ENCODE measurements at places on chromosomes 13 and 19.
A peak's percentile ranks its signal among the peaks of the same experiment; 100 is the strongest.

- no peak for DNase-seq
Measured at GRCh38 chr19:1146412-1146699, 27.7 kb downstream of the SBNO2 start.

GRCh38 chr19:2636897-2637683, 65.4 kb downstream of the GNG7 start:
- peak; percentile 66 for DNase-seq

DNA sequence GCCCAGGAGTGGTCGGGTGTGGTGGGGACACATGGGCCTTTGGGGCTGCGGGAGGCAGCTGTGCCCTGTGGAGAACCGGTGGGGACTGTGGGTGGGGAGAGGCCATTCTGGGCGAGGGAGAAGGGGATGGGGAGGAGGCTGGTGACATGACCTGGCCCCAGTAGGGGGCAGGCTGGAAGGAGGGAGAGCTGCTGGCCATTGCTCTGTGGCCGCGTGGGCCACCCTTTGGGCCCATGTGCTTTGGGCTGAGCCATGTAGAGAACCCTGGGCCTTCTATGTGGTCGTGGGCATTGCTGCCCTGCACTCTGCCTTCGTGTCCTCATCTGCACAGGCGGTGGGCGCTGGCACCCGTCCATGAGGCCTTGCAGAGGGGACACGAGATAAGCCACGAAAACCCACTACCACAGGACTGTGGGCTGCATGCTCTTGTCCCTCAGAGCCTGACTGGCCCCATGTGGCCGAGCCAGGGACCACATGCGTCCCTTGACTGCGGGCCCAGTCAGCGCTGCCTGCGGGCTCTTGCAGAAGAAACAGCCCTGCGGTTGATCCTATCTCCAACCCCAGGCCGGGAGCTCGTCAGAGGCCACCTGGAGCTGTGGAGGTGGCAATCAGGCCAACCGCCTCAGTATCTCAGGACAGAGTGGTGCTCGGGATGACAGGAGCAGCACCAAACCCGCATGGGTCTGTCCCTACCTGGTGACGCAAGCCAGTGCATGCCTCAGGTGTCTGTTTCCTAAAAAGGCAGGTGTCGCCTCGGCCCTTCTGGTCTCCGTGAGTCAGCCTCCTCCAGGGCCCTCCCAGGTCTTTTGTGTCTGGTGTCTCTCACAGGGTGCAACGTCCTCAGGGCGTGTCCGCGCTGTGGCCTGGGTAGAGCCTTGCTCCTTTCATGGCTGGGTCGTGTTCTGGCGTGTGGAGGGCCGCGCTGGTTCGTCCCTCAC, 14.3 kb downstream of the FZR1 start:
- DNase-seq, result no peak

DNA sequence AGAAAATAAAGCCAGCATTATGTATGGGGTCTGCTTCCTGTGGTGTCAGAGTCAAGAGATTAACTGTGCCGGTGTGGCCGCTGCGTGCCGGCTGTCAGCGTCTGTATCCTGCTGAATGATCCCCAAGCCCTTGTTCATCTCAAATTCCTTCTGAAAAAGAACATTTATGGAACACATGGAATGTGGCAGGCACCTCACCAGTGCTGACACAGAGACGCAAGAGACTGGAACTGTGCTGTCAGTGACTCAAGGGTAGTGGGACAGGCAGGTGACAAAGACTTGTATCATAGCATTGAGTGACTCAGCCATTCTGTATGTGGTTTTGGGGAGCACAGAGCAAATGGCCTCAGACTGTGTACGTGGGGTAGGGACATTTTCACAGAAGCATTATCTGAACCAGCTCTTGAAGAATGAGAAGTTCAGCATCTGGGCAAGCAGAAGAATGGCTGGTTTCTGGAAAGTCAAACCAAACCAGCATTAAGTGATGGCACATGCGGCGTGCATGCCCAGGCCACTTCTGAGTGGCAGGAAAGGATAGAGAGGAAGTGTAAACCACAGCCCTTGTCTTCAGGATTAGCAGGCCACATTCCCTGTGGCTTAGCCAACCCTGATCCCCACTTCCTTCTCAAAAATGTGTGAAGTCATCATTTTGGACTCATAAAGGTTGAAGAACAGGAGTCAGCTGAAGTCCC, 54.0 kb upstream of the IRS2 start:
- DNase-seq, result peak; percentile 57

DNA sequence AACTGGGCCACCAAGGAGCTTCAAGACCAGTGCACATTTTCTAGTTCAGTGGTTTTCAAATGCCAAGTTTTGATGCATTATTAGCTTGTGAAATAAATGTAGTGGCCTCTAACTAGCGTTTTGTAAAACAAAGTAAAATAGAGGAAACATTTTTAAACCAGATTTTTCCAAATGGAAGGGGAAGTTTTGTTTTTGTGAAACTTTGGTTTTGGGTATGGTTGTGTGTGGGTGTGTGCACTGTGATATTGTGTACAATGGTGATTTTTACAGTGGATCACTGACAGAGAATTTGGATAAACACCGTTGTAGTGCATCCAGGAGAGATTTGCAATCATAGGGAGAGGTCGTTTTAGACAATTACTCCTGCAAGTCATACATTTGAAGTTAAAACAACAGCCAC, 108.9 kb downstream of the SLC7A1 start:
- DNase-seq, result no peak

DNA sequence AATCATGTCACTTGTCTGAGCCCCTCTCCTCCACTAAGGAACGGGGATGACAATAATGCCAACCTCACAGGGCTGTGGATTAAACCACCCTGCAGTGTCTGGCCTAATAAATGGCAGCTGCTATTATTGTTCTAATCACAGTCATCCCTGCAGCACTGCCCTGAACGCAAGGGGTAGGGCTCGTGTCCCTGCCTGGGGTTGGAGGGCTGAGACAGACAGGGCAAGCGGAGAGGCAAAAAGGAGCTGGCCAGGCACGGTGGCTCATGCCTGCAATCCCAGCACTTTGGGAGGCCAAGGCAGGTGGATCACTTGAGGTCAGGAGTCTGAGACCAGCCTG, 10.2 kb upstream of the KPTN start:
- DNase-seq, result no peak

DNA sequence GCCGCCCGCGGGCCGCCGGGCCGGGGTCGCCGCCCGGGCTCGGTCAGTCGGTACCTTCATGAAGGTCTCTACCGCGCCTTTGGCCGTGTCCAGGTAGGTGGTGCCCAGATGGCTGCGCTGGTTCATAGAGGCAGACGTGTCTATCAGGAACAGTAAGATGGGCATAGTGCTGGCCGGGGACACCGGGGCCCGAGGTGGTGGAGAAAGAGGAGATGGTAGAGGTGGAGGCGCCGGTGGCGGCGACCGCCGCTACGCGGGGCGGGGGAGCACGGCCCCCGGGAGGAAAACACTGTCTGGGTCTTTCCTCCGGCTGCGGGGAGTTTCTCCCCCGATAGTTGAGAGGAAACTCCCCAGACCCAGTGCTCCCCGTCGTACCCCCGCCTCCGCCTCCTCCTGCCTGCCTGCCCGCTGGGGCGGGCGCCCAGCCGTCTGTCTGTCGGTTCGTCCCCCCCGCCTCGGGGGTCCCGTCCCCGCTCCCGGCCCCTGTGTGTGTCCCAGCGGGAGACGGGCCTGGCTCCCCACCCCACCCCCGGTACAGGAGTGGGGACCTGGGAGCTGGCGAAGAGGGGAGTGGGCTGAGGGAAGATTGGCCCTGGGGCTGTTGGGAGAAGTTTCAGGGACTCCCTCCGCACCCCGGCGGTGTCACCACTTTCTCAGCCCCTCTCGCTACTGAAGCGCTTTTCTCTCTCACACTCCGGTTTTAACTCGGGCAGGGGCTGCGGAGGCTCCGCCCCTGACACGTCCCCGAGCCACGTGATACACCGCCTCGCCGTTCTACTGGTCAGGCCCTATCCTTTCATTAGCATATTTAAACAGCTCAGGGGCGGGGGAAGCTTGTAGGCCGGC, at the start of gene INTS6:
TSS of gene INTS6 (minus strand) at position 676 of the 846 bp plus-strand sequence. CDS start at position 165, 511 bp downstream.
- peak; percentile 100 for DNase-seq

DNA sequence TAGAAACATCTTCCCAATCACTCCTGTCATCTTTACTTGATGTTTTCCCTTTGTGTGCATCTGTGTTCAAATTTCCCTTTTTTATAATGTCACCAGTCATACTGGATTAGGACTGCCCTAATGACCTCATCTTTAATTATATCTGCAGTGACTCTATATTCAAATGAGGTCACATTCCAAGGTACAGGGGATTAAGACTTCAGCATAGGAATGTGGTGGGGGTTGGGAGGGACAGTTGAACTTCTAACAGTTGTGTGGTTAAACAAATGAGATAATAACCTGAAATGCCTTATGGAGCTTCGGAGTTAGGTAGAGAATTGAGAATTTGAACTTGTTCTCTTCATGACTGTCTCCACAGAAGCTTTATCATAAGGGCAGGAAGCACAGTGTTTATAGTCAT, 23.0 kb downstream of the PAN3 start:
- no peak for DNase-seq

DNA sequence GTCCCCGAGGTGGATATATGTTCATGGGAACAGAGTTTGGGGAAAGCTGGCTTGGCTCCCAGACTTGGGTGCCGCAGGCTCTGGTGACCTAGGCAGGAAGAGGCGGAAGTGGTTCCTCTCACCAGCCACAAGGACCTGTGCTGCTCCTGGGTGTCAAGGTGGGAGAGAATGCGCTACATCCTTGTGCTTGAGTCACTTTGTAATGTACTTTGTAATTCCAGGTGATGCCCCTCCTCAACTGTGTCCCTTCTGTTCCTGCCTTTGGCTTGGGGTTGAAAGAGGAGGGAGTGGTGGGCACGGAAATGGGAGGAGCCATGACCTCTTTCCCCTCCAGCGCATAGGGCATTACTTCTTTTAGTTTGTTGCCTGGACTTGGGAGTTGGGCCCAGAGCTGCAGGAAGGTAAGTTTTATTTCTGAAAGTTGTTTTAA, 10.9 kb downstream of the GARRE1 start:
- DNase-seq, result no peak

GRCh38 chr19:56966697-56967299, 126.3 kb upstream of the PEG3 start:
- DNase-seq, result no peak

- DNase-seq, result no peak
Measured at GRCh38 chr13:101417043-101417406, 717 bp upstream of the NALCN start.

DNA sequence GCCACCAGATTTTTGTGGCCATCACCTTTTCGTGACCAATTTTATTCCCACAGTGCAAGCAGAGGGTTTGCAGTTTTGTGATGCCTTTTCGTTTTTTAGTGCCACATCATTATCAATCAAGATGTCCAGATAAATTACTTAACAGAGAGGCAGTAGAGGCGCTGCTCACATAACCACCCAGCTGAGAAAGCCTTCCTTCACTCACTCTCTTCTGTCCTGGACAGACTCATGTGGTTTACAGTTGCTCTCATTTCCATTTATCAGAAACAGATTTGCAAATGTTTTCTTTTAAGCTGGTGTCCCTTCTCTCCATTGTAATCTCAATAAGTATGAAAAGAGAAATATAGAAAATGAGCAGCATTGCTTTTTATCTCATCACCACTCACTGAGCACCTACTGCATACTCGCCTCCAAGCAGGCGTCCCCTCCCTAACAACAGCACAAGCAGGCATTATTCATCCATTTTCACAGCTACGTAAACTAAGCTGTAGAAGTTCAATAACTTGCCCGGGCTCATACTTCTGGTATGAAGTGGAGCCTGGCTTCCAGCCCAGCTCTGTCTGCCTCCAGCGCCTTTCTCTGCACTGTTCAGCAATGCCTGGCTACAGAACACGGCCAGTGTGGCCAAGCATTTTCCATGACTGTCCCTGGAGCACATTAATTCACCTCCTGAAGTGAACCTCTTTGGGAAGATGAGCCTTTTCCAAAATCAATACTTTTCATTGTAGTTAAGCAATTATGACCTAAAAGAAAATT, 34.6 kb upstream of the KATNAL1 start:
- DNase-seq, result no peak

- no peak for DNase-seq
Measured at GRCh38 chr13:105643966-105644365, 891.5 kb downstream of the EFNB2 start.

DNA sequence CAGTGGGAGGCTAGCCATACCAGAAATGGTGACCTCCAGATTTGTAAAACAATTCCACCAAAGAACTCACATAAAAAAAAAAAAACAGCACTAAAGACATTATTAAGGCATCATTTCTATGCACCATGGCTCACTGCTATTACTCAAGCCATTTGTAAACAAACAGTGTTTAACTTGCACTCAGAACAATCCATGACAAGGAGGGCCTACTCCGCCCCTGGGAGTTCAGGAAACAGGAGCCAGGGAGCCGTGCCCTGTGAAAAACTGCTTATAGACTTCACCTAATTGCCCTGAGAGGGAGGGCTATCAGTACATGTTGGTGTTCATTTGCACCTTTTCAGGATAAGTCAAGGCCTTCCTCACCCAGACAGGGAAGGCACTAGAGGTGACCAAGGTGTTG, 103.2 kb downstream of the ZNF429 start:
- DNase-seq, result no peak

DNA sequence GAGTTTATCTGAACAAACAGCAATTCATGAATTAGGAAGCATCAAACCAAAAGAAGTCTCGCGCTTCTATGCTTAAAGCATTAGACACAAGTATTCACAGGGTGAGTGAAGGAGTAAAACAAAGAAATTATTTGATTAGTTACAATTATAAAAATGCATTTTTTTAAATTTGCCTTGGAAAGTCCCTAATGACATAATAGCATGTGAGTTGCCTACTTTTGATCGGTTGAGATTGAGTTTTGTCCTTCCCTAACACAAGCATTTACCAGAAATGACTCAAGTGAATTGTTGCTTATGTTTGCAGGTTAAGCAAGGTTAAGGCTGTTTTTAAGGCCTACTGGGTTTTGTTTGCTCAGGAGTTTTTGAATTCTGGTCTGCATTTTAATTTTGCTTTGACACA, 389 bp upstream of the ZNF649 start:
- no peak for DNase-seq

- DNase-seq, result no peak
Measured at GRCh38 chr19:28555317-28555716, 657.6 kb downstream of the UQCRFS1 start.

- no peak for DNase-seq
Measured at GRCh38 chr19:42303876-42304275, 1.5 kb upstream of the PAFAH1B3 start.

DNA sequence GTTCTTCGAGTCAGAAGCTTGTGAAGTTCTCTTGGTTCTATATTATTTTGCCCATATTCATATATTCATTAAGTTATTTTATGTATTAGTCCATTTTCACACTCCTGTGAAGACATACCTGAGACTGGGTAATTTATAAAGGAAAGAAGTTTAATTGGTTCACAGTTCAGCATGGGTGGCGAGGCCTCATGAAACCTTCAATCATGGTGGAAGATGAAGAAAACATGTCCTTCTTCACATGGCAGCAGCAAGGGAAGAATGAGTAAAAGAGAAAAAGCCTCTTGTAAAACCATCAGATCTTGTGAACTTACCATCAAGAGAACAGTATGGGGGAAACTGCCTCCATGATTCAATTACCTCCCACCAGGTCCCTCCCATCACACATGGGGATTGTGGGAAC, 182.3 kb downstream of the GPC5 start:
- DNase-seq, result no peak

DNA sequence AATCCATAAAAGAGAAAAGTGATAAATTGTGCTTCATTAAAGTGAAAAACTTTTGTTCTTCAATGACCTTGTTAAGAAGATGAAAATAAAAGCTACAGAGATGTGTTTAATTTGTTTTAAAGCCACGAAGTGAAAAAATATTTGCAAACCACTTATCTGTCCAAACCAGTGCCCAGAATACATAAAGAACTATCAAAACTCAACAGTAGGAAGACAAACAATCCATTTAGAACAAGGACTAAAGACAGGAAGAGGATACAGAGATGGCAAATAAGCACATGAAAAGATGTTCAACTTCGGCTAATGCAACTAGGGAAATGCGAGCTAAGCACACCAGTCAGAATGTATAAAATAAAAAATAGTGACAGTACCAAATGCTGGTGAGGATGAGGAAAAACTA, 15.0 kb downstream of the GJB6 start:
- no peak for DNase-seq

All from HL-60 (cell line).